Hematopoietic multipotent progenitor cell treated with erythropoietin and hydrocortisone succinate and interleukin-3 and kit ligand, for 15 days (in vitro differentiated cells): ENCODE measurements at places on chromosomes 1 and 21.

- DNase-seq = peak; percentile 41
Measured at GRCh38 chr1:108708691-108709660, 3.7 kb upstream of the FNDC7 start.

- no peak for DNase-seq
Measured at GRCh38 chr21:40610345-40610744, 236.6 kb downstream of the DSCAM start.

GRCh38 chr1:43327549-43328292 lies 9.9 kb upstream of the MPL start:
- no peak for DNase-seq

DNA sequence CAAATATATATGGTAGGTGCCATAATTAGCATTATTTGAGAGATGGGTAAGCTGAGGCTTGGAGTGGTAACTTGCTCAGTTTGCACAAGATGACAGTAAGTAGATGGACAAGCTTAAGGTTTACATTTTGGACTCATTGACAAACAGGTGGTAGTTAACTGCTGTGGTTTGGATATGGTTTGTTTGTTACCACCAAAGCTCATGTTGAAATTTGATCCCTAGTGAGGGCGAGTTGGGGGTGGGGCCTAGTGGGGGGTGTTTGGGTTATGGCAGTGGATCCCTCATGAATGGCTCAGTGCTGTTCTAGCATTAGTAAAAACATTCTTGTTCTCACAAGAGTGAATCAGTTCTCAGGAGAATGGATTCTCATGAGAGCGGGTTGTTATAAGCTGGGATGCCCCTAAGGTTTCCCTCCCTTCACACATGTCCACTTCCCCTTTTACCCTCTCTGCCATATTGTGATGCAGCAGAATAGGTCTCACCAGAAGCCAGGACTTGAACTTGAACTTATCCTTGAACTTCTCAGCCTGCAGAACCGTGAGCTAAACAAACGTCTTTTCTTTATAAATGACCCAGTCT lies 6.6 kb upstream of the PRRX1 start:
- no peak for DNase-seq

- DNase-seq = no peak
Measured at GRCh38 chr1:110070282-110070669, 196 bp downstream of the ALX3 start.

- no peak for DNase-seq
Measured at GRCh38 chr1:36238433-36238832, 14.2 kb downstream of the THRAP3 start.

DNA sequence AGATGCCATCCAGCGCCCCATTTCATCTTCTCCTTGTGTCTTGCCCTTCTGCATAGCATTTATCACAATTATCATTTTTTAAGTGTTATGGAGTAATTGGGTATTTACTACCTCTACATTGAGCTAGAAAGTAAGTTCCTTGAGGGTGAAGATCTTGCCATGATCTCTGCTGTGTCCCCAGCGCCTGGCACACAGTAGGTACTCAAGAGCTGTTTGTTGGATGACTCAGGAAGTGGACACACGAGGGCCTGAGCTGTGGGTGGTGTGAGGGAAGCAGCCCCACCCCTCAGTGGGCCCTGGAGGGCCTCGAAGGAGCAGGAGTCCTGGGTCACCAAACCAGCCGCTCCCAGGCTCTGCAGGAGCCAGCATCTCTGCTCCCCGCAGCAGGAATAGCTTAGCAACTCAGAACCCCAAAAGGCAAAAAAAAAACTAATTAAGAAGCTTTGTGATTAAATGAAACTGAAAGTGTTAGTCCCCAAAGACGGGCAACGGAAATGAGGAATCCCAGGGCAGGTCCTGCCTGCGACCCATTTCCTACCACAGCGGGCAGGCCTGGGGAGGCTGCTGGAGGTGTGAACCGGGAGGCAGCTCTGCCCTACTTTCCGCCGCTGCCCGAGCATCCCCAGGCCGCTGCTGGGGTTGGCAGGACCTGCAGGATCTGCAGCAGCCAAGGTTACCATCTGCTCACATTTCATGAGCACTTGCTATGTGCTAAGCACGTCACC lies 87.7 kb downstream of the LACTBL1 start:
- DNase-seq = no peak

- DNase-seq = no peak
Measured at GRCh38 chr1:112359961-112360767, 35.9 kb upstream of the CTTNBP2NL start.

- no peak for DNase-seq
Measured at GRCh38 chr1:62336638-62336994, 17.4 kb upstream of the KANK4 start.

GRCh38 chr1:74858136-74858535 lies 125.2 kb downstream of the TYW3 start:
- DNase-seq = no peak

DNA sequence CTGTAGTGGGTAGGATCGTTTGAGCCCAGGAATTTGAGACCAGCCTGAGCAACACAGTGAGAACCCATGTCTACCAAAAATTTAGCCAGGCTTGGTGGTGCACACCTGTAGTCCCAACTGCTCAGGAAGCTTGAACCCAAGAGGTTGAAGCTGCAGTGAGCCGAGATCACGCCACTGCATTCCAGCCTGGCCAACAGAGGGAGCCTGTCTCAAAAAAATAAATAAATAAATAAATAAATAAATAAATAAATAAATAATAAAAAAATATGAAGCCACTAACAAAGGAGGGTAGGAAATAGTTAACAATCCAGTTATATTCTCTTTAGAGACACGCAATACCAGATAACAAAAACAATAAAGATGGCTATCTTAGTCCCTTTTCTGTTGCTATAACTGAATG lies 11.9 kb upstream of the CBR3 start:
- no peak for DNase-seq

DNA sequence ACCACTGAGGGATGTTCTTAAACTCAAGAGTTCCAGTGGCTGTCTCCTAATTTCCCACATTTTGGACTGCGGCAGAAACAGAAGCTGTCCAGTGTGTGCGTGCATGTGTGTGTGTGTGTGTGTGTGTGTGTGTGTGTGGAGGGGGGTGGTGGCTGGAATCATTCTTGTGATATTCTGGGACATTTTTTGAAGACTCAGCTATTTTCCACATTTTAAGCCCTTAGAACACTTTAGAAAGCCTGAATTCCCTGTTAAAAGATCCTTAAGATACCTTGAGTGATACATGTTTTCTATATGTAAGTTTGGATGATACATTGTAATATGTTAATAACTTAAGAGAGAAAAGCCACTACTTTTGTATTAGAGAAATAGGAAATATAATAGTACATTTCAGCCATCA lies 636.4 kb downstream of the PLPP3 start:
- DNase-seq = no peak

- no peak for DNase-seq
Measured at GRCh38 chr1:168301664-168302320, 21.1 kb downstream of the TBX19 start.

- DNase-seq = no peak
Measured at GRCh38 chr1:173758980-173759379, 44.2 kb downstream of the KLHL20 start.

DNA sequence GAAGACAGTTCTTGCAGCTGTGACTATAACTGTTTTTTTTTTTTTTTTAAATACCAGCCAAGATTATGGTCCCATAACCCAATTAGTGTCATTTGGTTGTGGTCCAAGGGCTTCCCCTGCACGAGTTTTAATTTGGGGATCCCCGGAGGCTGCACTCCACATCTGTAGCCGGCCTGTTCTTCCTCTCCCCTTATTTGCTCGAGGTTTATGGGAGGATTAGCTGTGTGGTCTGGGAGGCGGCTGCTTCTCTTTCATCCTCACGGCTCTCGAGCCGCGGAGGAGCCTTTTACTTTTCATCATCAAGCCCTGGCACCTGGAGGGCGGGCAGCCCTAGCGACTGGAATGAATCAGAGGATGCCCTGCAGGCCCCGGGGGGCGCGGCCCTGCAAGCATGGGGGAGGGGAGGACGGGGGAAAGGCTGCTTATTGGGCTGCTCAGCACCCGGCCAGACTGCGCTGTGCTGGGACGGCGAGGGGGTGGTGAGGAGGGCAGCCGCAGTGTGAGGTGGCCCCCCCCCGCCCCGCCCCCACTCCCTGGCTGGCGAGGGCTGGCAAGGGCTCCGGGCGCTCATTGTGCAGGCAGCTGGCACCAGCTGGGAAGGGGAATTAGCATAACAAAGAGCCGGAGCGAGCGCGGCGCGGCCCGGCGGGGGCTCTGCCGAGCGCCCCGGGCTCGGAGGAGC lies 18.5 kb downstream of the SERTAD4 start:
- DNase-seq = no peak

GRCh38 chr1:21098186-21098915 lies 78.3 kb downstream of the EIF4G3 start:
- no peak for DNase-seq

GRCh38 chr21:41957991-41958766 lies 4.4 kb upstream of the C2CD2 start:
- no peak for DNase-seq

DNA sequence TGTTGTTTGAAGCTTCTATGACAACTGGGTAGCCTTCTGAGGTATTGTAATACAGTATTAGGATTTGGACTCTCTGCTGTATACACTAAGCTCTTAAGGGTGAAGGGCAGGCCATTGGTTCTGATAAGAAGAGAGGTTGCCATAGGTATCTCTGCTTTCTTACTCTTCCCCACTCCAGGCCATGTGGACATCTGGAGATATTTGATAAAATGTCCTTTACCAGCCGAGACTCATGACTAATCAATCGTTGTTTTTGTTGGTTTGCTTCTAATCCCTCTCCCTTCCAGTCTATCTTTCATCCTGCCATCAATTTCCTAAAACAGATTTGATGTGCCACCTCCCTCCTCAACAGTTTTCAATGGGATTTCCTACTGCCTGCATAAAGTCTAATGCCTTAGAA lies 64.6 kb upstream of the WDR26 start:
- DNase-seq = peak; percentile 81

GRCh38 chr1:203368624-203369451 lies 17.9 kb upstream of the FMOD start:
- DNase-seq = no peak

DNA sequence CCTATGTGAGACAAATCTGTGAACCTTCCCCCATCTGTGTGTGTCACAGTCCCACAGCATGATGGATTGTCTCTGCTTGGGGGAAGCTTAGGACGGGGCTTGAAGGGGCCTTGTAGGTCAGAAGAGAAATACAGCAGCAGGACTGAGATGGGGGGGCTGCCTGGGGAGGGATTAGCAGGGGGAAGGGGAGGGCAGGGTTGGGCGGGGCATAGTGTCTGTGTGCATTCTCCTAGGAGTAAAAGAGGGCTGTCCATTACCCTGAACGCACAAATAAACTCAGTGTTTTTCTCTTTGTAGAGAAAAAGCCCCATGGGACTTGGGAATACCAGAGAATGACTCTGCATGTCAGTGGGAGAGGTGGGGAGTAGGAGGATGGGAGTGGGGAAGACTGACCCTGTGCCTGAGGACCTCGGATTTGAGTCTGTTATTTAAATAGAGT lies 16.4 kb downstream of the RNF220 start:
- no peak for DNase-seq

GRCh38 chr1:165910764-165911421 lies 83.5 kb downstream of the UCK2 start:
- DNase-seq = no peak

GRCh38 chr21:46268371-46268770 lies 17.0 kb downstream of the MCM3AP start:
- DNase-seq = no peak

GRCh38 chr1:197916500-197916983 lies 630 bp upstream of the LHX9 start:
- no peak for DNase-seq

- DNase-seq = no peak
Measured at GRCh38 chr1:174114106-174114505, 45.2 kb upstream of the RABGAP1L start.

DNA sequence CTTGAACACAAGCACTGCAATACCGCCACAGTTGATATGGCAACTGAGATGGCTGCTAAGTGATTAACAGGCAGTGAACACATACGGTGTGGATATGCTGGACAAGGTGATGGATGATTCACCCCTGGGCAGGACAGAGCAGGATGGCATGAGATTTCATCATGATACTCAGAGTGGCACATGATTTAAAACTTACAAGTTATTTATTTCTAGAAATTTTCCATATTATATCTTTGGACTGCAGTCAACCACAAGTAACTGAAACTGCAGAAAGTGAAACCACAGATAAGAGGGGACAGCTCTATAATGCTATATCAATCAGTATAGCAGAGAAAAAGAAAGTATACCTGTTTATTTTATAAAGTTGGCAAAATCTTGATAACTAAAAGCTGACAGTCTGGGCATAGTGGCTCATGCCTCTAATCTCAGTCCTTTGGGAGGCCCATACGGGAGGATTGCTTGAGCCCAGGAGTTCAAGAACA lies 47.9 kb downstream of the PHACTR4 start:
- DNase-seq = peak; percentile 30

DNA sequence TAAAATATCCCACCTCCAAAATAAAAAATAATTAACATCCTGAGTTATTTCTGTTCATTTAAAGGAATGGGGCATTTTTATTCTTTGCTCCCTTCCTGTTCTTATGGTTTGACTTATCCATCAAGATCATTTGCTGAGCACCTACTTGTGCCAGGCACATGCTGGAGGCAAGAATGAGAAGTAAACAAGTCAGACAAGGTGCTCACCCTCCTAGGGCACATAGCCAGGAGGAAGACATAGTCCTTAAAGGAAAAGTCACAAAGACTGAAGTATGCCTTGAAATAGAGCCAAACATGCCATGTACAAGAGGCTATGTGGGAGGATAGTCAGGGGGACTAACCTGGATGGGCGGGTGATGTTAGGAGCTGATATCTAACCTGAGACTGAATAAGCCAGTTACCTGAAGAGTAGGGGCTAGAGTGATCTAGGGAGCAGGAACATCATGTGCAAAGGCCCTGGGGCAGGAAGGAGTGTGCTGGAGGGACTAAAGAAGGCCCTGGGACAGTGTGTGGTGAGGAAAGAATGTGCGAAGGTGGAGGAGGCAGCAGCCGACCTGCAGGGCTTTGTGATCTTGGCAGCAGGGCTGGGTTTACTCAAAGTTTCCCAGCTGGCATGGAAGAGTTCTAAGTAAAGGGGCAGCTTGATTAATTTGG lies 233.5 kb downstream of the MATN1 start:
- DNase-seq = no peak

- no peak for DNase-seq
Measured at GRCh38 chr1:16180291-16180824, 24.5 kb upstream of the EPHA2 start.

- no peak for DNase-seq
Measured at GRCh38 chr21:20451046-20451445, 547.2 kb upstream of the NCAM2 start.

DNA sequence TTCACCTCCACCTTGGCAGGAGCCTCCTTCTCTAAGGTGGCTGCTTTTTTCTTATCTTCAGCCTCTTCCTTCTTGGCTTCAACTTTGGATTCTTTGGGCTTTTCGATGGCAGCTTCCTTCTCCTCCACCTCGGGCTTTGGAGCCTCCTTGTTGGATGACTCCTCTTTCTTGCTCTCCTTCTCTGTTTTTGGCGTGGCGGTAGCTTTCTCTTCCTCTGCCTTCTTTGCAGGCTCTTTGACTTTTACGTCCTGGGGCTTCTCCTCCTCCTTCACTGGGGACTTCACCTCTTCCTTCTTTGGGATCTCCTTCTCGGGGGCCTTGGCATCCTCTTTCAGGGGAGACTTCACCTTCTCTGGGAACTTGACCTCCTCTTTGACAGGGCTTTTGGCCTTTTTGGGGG lies 13.9 kb upstream of the CD2 start:
- no peak for DNase-seq

GRCh38 chr1:38000529-38001455 lies 4.5 kb downstream of the FHL3 start:
- DNase-seq = no peak

- no peak for DNase-seq
Measured at GRCh38 chr21:44736291-44737004, 25.1 kb upstream of the TSPEAR start.
